Mammary epithelial cell (primary cell): ENCODE measurements at places on chromosomes 16 and 17. TPM values are rescaled to one million over a fixed set of nuclear protein-coding genes. Genes with fewer than 3 reads are reported as not detected.

- no peak for DNase-seq
Measured at GRCh38 chr17:78831688-78832540, 8.7 kb downstream of the USP36 start.

DNA sequence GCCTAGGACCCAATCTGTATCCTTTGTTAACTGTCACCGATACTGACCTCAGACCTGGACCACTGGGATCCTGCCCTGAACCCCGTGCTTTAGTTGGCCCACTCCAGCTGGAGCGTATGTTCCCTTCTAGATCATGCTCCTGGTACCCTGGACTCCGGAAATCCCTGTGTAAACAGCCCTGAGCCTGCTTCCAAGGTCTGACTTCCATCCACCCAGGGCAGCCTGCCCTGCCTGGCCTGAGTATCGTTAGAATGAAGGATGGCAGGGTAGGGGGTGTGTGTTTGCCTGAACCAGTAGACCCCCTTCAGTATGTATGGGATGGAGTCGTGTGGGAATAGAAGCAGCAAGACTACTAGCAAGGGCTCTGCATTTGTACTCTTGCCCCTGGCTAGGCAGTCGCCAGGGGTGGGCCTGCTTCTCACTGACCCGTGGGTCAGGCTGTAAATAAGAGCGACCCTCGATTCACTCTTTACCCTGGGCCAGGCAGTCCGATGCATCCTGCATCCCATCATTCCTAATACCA lies 691 bp upstream of the TMEM98 start:
- DNase-seq, result no peak

DNA sequence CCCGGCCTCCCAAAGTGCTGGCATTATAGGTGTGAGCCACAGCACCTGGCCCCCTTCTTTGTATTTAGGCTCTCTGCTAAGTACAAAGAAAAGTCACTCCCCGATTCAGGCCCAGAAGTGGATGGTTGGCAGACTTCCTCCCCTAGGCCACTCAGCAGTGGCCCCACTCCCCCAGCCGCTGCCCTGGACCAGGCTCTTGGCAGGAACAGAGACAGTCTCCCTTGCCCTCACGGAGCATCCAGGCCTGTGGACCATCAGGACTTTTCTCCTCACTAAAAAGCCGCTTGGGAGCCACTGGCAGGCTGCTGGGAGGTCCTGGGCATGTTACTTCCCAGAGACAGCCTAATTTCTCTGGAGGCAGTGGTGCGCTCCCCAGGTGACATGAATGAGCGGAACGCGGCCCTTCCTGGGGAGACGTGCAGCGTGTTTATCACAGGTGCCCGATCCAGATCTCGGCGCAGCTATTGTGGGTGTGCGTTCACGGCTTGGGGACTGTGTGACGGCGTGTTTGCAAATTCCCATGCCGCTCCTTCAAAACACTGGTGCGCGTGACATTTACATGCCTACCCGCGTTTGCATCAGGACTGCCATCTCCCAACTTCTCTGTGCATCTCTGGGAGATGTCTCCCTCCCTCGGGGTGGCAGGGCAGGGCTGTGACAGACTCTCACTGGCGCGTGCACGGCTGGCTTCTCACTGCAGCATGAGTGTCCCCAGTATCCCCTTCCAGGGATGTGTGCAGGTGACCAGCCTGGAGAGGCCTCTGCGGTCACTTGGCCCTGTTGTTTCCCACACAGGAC lies 16.6 kb downstream of the WSCD1 start:
- DNase-seq, result no peak

DNA sequence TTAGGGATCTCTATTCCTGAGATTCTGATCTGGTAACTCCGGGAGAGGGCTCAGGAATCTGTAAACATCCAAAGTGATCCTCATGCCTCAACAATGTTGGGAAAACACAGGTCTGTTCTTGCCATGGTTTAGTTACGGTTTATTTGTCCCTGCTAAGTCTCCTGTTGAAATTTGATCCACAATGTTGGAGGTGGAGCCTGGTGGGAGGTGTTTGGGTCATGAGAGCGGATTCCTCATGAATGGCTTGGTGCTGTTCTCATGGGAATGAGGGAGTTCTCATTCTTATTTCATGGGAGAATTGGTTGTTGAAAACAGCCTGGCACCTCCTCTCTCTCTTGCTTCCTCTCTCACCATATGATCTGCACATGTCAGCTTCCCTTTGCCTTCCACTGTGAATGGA lies 608.6 kb upstream of the GOT2 start:
- DNase-seq, result no peak

Gene ANKRD40CL
- not detected for total RNA-seq
